Iris pigment epithelial cell (primary cell): ENCODE measurements at places on chromosomes 2 and 18.
A peak's percentile ranks its signal among the peaks of the same experiment; 100 is the strongest.

GRCh38 chr2:65885266-65885665 is 452.9 kb upstream of the SPRED2 start:
- no peak for DNase-seq

- DNase-seq: peak; percentile 61
Observed at GRCh38 chr2:157185476-157186227, 71.9 kb upstream of the GALNT5 start.

GRCh38 chr2:75276093-75277029 is 77.0 kb upstream of the TACR1 start:
- DNase-seq: peak; percentile 57

- DNase-seq: no peak
Observed at GRCh38 chr2:216379977-216380376, 7.7 kb upstream of the MARCHF4 start.
